Central memory CD8-positive, alpha-beta T cell (primary cell): ENCODE measurements at places on chromosomes 6 and 20.

- peak; percentile 38 for DNase-seq
Observed at GRCh38 chr6:24936641-24937317, 1.0 kb upstream of the RIPOR2 start.

DNA sequence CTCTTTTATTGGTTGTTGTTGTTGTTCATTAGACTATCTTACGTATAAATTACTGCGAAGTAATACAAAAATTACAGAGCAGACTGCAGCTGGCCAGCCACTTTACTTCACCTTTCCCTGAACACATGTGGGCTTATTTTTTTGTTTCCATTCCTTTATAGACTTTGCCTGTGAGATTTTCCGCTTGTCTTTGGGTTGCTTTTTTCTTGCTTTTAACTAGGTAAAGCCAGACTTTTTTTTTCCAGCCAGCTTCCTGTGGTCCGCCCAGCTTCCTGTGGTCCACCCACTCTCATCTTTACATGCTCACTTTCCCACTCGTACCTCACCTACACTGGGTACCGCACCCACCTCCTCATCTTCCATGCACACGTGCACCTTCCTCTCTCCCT, 79.0 kb downstream of the IPCEF1 start:
- DNase-seq, result no peak

DNA sequence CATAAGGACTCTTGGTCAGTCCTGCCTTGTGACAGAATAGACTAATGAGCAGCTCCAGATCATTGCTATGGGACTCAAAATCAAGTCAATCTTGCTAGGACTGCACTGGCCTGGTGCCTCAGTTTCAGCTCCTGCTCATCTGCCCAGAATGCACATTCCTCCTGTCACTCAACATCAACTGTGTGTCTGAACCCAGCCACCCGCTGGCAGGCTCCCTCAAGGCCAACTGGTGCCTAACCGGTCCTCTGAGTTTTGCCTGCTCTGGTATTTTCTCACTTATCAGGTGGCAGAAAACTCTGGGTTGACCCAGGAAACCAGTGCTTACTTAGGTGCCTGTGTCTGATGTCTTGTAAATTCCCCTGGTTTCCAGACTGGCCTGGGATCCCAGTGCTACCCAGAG, 297.7 kb downstream of the DHX35 start:
- no peak for DNase-seq

GRCh38 chr20:28562510-28562898, 2695.0 kb upstream of the DEFB115 start:
- DNase-seq, result no peak

GRCh38 chr6:66628917-66629316, 921.9 kb upstream of the EYS start:
- no peak for DNase-seq

DNA sequence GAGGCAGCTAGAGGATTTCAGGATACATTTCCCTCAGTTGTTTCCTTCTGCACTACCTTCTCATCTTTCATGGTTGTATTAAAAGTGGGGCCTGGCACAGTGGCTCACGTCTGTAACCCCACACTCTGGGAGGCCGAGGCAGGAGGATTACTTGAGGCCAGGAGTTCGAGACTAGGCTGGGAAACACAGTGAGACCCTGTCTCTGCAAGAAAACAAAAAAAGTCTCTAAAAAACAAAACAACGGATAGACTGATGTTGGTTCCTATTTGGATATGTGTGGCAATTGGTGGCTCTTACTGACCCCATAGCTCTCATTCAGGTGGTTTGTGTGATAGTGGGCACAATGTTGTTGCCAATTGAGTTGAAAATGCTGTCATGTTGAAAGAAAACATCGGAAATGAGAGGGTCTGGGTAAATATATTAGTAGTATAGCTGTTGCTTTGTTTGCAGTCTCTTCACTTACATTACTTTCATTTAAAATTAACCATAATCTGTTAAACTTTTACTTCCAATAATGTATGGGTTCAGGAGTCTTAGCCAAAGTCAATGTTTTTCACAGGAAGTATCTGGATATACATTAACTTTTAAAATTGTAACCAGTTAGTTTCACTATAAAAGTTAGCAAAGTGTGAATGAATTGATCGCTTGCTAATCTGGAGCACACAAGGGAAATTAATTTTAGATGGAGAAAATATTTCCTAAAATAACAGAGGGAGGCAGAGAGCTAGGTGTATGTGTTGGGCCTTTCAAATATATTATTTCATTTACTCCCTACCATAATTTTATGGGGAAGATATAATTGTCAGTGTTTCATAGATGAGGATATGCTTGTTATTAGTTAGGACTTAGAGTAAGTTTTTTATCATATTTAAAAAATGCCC, 31.1 kb downstream of the UTRN start:
- no peak for DNase-seq

- no peak for DNase-seq
Observed at GRCh38 chr6:40887792-40888340, 151.2 kb downstream of the UNC5CL start.

- DNase-seq, result no peak
Observed at GRCh38 chr20:62928246-62928939, 2.1 kb upstream of the DIDO1 start.

- DNase-seq, result no peak
Observed at GRCh38 chr20:45867819-45868176, 10.4 kb downstream of the ZSWIM3 start.

GRCh38 chr6:6686748-6687601, 98.5 kb downstream of the LY86 start:
- DNase-seq, result no peak

GRCh38 chr6:87935196-87935595, 112.4 kb upstream of the SPACA1 start:
- no peak for DNase-seq

- no peak for DNase-seq
Observed at GRCh38 chr6:157158897-157159296, 164.4 kb downstream of the TMEM242 start.

GRCh38 chr6:100116411-100117194, 122.6 kb upstream of the MCHR2 start:
- no peak for DNase-seq

DNA sequence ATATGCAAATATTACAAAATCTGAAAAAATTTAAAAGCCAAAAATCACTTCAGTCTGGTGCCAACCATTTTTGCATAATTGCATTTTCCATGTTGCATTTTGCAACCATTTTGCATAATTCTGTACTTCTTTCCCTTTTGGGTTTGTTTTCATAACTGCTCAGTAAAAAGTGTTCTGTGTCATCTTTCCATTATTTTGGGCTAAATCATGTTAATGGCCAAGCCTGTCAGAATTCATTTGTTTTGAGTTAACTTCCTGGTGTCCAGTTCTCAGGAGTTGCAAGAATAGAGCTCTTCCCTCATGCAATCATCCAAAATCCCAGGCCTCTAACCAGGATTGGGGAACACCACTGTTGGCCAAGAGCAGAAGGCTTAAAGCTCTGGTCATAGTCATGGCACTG, 133.6 kb downstream of the MTHFD1L start:
- no peak for DNase-seq

DNA sequence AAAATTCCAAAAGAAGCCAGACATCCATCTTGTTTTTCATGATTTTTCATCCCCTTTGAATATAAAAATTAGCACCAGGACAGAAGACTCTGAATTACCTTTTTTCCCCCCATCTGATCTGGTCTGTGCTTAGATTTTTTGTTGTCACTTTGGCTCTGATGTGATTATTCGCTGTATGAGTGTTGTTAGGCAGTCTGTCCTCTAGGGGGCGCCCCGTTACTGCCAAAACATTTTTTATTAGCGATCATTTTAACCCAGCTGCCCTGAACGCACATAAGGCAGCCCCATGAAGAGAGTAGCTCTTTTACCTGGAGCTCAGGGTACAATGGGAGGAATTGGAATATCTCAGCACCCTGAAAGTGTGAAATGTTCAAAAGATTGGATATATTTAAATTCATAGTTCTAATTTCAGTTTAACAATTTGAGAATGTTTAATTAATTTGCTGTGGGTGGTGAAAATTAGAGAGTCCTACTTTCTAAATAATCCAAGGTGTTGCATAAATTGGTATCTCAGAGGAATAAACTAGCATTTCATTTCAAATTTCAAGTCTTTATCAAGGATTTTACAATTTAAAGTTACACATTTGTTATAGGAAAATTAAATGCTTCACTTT, 60.8 kb downstream of the PRPH2 start:
- DNase-seq, result peak; percentile 85

GRCh38 chr20:43533060-43533459, 25.6 kb downstream of the L3MBTL1 start:
- no peak for DNase-seq

DNA sequence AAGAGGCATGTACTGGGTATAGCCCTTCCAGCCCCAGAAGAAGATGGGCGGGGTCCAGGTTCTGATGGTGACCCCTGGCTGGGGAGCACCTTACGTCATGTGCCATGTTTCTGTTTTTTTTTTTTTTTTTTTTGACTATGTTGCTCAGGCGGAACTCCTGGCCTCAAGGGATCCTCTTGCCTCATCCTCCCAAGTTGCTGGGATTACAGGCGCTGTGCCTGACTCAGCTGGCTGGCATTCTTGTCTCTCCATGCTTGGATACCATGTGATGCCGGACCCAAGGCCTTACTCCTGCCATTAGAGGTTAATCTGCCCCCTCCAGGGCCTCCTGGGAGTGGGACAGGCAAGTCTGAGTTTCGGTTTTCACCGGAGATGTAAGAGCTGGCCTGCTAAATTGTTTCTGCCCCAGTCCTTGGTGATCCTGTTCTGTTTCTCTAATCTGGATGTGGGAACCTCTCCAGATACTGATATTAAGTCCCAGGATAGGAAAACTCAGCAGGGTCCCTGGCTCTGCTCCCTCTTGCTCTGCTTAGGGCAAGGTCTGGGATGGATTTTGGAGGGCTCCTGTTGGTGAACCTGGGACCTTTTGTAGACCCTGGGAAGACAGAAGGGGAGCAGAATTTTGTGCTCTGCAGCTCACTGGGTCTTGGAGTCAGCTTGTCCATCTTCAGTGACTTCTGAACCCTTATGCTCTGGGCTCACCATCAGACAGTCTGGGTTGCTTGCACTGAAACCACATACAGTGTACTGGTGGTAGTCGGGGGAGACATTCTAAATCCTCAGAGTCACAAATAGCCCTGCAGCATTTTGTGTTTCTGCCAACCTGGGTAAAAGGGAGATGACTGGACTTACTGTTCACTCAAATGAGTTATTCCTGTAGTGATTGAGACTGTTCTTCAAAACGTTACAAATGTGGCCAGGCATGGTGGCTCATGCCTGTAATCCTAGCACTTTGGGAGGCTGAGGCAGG, 45.1 kb downstream of the PTK7 start:
- DNase-seq, result no peak

GRCh38 chr6:98590997-98591396, 243.4 kb upstream of the POU3F2 start:
- DNase-seq, result no peak
